ENCODE measurements at places on chromosomes 2 and 18.

DNA sequence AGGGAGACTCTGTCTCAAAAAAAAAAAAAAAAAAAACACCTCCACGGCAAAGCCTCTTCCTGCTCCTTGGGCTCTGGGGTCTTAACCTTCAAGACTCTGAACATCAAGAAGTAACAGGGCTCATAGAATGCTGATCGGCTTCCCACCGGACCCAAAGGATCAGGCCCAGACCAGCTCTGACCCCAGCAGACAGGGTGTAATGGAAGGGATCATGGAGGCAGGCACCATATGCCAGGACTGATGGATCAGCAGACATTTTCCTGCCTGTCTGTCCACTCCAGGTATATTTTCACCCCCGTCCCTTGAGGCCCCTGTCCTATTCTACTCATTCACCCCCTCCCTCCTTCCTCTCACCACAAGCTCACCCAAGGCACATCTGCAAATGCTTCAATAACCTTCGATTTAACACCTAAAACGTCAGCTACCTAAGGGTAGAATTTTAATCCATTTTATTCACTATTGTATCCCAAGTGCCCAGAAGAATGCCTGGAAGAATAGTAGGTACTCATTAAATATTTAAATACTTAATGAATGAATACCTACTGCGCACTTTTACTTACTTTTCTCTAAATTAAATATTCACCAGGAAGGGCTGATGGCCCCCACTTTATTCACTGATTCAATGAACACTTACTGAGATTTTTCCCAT lies 4.6 kb upstream of the SPEG start:
- no peak for DNase-seq

DNA sequence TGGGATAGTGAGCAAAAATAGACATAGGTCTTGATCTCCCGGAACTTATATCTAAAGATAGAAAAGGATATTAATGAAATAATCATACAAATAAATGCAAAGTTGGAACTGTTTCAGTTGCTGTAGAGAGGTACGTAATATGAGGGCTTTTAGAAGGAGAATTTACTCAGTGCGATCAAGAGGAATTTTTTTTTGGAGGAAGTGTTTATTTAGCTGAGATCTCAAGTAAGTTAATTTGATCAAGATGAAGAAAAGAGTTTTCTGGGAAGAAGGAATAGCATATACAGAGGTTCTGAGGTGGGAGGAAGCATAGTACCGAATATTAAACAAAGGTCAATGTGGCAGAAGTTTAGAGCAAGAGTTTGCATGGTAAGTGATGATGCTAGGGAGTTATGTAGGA lies 11.3 kb downstream of the MBD5 start:
- DNase-seq: no peak

DNA sequence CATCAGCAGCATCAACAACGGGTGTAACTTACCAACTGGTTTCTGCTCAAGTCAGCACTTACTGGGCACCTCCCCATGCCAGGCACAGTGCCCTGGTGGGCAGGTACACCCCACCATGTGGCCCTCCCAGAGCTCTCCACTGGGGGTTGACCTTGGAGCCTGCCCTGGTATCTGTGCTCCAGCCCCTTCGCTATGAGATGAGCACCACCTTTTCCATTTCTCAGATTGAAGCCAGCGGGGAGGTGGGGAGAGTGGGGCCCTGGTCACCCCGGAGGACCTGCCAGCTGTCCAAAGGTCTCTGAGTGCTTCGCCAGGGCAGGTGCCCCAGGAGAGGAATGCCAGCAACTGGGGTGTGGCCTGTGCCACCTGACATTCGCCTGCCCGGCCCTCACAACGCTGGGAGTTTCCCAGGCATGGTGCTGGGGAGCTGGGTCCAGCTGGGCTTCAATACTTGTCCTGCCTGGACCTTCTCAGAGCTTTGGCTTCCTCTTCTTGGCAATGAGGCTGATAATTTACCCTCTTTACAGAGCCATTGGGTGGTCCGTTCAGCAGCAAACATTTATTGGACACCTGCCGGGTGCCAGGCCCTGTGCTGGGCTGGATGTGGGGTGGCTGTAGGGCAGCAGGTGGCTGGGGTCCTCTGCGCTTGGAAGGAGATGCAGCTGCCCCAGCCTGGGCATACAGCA lies 5.9 kb upstream of the ZAP70 start:
- no peak for DNase-seq

GRCh38 chr18:23223641-23224040 lies 88.4 kb downstream of the CABLES1 start:
- DNase-seq: no peak

DNA sequence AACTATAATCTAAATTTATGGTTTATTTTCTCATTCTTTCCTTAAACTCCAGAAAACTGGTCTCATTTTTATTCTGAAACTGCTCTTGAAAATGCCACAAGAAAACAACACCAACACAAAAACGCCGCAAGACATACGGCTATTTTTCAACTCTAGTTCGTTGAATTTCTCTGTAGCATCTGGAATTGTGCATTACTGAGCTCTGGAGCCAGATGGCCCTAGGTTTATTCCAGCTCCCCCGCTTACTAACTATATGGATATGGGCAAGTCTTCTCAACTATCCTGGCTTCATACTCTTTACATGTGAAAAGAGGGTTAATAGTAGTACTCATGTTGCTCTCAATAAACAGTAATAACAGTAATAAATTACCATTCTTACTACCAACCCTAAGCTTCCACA lies 19.9 kb downstream of the FAM98A start:
- no peak for DNase-seq

DNA sequence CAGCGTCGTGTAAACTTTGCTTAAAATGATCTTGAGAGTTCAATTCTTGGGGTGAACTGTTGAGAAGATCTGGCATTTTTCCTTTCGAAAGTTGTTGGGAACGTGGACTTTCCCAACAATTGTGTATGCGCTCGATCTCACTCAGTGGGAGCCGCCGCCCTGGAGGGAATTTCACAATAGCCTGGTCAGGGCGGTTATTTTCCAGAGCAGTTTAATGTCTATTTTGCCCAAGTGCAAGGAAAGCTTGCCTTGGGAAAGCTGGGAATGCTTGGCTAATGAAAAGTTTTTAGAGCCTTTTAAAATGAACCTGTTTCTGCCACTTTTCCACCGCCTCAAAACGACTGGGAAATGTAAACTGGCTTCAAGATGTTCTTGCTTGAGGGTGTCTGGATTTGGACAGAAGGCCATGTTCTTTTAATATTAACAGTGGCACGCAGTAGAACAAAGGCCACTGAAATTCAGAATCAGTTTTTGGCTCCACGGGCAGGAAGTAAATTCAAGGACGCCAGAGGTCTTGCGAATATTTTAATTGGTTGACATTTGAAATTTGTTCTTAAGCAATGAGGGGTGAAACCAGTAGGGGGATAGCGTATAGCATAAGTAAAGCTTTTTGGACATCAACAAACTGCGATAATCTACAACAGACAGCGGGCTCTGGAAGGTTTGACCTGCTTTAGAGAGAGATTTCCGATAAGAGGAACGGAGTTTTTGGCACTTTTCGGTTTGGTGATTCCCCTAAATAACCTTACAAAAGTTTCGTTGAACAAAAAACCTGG lies 1.2 kb downstream of the CFLAR start:
- DNase-seq: peak; percentile 69

DNA sequence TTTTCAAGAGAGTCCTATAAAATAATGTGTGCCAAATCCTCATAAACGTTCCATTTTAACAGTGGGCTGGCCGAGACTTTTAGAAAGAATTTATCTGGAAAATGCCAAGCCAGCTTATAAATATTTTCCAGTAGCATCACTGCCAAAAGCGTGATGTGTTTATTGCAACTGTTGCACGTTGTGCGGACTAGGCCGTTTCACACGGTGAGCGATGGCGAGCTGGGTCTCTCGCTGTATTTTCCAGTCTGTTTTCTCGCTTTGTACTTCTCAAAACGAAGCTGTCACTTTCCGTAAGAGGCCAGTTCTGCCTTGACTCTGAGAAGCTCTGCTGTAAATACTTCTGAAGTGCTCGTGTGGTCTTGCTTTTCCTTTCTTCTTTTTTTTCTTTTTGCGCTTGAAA lies 65.0 kb upstream of the ZNF236 start:
- DNase-seq: no peak

DNA sequence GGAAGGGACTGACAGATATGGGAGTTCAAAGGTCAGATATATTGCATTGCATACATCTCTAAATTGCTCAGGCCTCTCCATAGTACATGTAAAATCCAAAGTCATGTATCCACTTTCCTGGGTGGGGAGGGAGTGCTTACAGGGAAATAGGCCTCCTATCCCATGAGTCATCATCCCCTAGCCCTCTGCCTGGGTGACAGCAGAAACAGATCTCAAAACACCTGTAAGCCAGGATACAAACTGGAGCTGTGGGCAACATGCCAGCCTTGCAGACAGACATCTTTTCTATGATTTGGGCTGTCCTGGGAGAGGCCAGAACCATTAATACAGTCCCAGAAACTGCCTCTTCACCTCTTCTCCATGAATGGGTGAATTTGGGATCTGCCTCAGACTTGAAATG lies 4.8 kb downstream of the ALK start:
- DNase-seq: no peak

GRCh38 chr2:58635801-58636375 lies 394.8 kb upstream of the FANCL start:
- DNase-seq: no peak

- no peak for DNase-seq
Observed at GRCh38 chr2:112938904-112939303, 27.9 kb downstream of the IL37 start.

GRCh38 chr18:22167091-22167470 lies 2.3 kb upstream of the GATA6 start:
- DNase-seq: peak; percentile 53

DNA sequence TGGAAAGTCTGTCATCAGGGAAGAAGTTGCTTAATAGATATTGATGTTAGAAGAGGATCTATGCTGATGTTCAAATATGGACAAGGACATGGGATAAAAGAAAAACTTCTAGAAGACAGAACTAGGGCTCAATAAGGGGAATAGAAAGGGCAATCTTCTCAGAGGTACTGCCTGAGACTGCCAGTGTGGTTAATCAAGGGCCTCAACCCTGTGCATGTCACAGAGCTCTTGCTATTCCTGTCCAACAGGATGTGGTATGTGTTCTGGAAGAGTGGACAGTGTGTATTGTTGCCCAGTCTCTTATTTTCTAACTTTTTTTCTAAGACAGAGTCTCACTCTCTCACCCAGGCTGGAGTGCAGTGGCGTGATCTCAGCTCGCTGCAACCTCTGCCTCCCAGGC lies 27.8 kb upstream of the RNF125 start:
- no peak for DNase-seq

GRCh38 chr2:227230151-227230550 lies 65.7 kb downstream of the COL4A3 start:
- no peak for DNase-seq

- DNase-seq: no peak
Observed at GRCh38 chr2:44912660-44913059, 28.8 kb upstream of the SIX3 start.

DNA sequence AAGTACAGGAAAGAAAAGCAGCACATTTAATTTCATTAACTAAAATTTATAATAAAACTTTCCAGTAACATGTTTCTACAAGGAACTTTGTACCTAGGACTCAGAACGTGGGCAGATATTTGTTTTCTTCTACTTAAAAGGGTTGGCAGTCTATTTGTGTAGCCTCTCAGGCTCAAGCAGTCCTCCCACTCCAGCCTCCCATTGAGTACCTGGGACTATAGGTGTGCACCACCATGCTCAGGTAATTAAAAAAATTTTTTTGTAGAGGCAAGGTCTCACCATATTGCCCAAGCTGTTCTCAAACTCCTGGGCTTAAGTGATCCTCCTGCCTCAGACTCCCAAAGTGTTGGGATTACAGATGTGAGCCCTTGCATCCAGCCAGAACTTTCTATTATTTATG lies 36.8 kb downstream of the UGP2 start:
- DNase-seq: no peak

- no peak for DNase-seq
Observed at GRCh38 chr2:40041422-40042382, 262.6 kb upstream of the THUMPD2 start.

DNA sequence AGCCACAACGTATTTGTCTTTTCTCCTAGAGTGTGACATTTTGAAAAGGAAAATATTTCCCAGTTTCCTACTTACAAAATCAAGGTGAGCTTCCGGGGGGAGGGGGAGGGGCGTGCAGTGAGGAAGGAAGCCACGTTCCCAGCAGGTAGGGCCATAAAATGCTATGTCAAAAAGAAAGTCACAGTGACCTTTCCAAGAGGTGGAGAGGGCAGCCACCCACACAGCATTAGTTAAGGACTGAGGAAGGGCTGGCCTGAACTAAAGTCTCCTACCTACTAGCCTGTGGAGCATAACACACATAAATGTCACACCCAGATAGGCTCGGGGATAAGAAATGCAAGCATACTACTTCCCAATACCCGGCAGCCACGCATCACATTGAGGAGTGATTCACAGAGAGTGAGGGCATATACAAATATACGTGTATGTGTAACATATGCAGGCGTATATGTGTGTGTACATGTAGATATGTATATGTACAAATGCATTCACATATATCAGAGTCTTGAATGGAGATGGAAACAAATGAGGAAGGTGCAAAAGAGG lies 191.1 kb downstream of the STK39 start:
- DNase-seq: peak; percentile 11

GRCh38 chr18:73924307-73924706 lies 223.3 kb downstream of the FBXO15 start:
- no peak for DNase-seq

DNA sequence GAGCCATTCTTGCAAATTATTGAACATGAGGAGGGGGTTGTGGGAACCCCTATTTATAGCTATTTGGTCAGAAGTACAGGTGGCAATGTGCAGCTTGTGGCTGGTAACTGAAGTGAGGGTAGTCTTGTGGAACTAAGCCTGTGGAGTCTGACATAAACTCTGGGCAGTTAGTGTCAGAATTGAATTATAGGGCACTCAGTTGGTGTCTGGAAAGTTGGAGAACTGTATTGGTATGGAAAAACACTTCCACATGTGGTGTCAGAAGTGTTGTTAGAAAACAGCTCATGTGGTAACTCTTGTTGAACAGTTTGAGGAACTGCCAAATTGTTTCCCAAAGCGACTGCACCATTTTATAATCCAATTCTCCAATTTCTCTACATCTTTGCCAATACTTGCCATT lies 7.5 kb downstream of the RALBP1 start:
- no peak for DNase-seq

GRCh38 chr2:167980439-167980838 lies 267.0 kb downstream of the STK39 start:
- DNase-seq: peak; percentile 13

GRCh38 chr18:4986066-4986465 lies 211.0 kb downstream of the AKAIN1 start:
- no peak for DNase-seq

- DNase-seq: no peak
Observed at GRCh38 chr2:235977445-235977844, 190.7 kb downstream of the GBX2 start.

- DNase-seq: no peak
Observed at GRCh38 chr2:171811245-171811628, 82.8 kb downstream of the SLC25A12 start.
